Osteoblast (primary cell): ENCODE measurements at places on chromosomes 1 and 21. TPM values are rescaled to one million over a fixed set of nuclear protein-coding genes. Genes with fewer than 3 reads are reported as not detected.

The ERG gene
- 0.29 and 1.1 TPM in 2 replicates for total RNA-seq

The ENAH gene
- 344 and 453 TPM in 2 replicates for total RNA-seq

The VTCN1 gene
- total RNA-seq: not detected in 2 replicates

The RBM11 gene
- total RNA-seq: under 0.01 and 1.2 TPM in 2 replicates

The IL20 gene
- total RNA-seq: not detected in 2 replicates

The HPCAL4 gene
- total RNA-seq: not detected in 2 replicates

The S100A12 gene
- not detected in 2 replicates for total RNA-seq

The GRIK1 gene
- under 0.01 TPM in 1 of 2 replicates, not detected in the other for total RNA-seq

The THEM5 gene
- total RNA-seq: not detected in 2 replicates

The WNT3A gene
- not detected in 2 replicates for total RNA-seq

The AADACL3 gene
- not detected in 2 replicates for total RNA-seq

The LHX8 gene
- not detected in 2 replicates for total RNA-seq

The LAMTOR2 gene
- 36.6 and 40.1 TPM in 2 replicates for total RNA-seq

The F13B gene
- under 0.01 TPM in 1 of 2 replicates, not detected in the other for total RNA-seq

The SDC3 gene
- 38.0 and 39.8 TPM in 2 replicates for total RNA-seq

The SPRR5 gene
- total RNA-seq: not detected in 2 replicates

The TSSK3 gene
- 1.5 and 1.8 TPM in 2 replicates for total RNA-seq

The KRTAP27-1 gene
- not detected in 2 replicates for total RNA-seq

The FAM43B gene
- total RNA-seq: under 0.01 TPM in 1 of 2 replicates, not detected in the other

The BLZF1 gene
- total RNA-seq: 29.5 and 29.7 TPM in 2 replicates

The OR2T11 gene
- not detected in 2 replicates for total RNA-seq

The ATP1A4 gene
- not detected in 2 replicates for total RNA-seq

The PRKACB gene
- 22.1 and 25.6 TPM in 2 replicates for total RNA-seq

The ZNF648 gene
- not detected in 2 replicates for total RNA-seq

The COL6A2 gene
- 1,184 and 1,265 TPM in 2 replicates for total RNA-seq

The OBSCN gene
- 2.9 and 3.2 TPM in 2 replicates for total RNA-seq

The NLRP3 gene
- 0.36 and 0.59 TPM in 2 replicates for total RNA-seq

The SLC9C2 gene
- not detected in 2 replicates for total RNA-seq

The TNFRSF1B gene
- 11.2 and 12.7 TPM in 2 replicates for total RNA-seq

The TOR3A gene
- 34.2 and 44.2 TPM in 2 replicates for total RNA-seq
